CD8-positive, alpha-beta memory T cell (primary cell): ENCODE measurements at places on chromosomes 12 and 14. TPM values are rescaled to one million over a fixed set of nuclear protein-coding genes. Genes with fewer than 3 reads are reported as not detected.

The DHRS2 gene
- not detected for polyA plus RNA-seq

The GPR162 gene
- not detected for polyA plus RNA-seq

The SLCO1B1 gene
- polyA plus RNA-seq = not detected

The DIO2 gene
- polyA plus RNA-seq = not detected

The KCNK13 gene
- polyA plus RNA-seq = not detected

The SMCO3 gene
- polyA plus RNA-seq = not detected
